CD8-positive, alpha-beta memory T cell (primary cell): ENCODE measurements at places on chromosomes 5 and 9. TPM values are rescaled to one million over a fixed set of nuclear protein-coding genes. Genes with fewer than 3 reads are reported as not detected.

DNA sequence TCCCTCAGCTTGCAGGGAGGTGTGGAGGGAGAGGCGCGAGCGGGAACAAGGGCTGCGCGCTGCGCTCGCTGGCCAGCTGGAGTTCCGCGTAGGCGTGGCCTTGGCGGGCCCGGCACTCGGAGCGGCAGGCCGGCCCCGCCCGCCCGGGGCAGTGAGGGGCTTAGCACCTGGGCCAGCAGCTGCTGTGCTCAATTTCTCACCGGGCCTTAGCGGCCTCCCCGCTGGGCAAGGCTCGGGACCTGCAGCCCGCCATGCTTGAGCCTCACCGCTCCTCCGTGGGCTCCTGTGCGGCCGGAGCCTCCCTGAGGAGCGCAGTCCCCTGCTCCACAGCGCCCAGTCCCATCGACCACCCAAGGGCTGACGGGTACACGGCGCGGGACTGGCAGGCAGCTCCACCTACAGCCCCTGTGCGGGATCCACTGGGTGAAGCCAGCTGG is 1516.4 kb downstream of the EFNA5 start:
- no peak for DNase-seq

DNA sequence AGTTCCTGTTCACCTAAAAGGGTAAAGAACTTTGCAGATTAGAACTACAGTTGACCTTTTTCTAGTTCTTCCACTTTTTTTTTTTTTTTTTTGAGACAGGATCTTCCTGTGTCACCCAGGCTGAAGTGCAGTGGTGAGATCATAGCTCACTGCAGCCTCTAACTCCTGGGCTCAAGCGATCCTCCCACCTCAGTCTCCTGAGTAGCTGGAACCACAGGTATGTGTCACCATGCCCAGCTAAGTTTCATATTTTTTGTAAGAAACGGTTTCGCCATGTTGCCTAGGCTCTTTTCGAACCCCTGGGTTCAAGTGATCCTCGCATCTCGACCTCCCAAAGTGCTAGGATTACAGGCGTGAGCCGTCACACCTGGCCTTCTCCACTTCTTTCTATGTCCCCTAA is 39.7 kb upstream of the TNFAIP8 start:
- DNase-seq, result no peak

- DNase-seq, result no peak
Measured at GRCh38 chr9:121887553-121888437, 205.3 kb downstream of the TTLL11 start.

- no peak for DNase-seq
Measured at GRCh38 chr9:84839541-84839940, 170.0 kb downstream of the NTRK2 start.

DNA sequence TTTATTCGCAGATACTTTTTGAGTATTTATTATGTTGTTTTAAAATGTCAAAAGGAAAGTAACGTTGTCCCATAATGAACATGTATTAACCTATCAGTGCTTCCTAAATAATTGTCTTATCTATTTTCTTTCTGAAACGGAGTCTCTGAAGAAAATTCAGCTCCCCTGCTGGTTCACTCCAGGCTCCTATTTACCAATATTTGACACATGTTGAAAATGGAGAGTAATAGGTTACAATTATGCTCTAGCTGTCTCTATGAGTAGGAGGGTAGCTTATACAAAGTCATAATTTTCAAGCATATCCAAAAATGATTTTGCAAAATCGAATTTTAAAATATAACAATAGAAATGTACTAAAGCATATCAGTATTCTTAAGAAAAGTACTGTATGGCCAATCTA is 844.1 kb downstream of the CDH18 start:
- no peak for DNase-seq

DNA sequence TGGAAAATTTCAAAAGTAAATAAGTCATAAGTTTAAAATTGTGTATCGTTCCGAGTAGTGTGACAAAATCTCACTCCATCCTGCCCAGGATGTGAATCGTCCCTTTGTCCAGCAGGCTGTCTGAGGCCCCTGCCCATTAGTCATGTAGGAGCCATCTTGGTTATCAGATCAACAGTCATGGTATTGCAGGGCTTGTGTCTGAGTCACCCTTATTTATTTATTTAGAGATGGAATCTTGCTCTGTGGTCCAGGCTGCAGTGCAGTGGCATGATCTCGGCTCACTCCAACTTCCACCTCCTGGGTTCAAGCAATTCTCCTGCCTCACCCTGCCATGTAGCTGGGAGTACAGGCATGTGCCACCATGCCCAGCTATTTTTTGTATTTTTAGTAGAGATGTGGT is 30.2 kb downstream of the ITGA2 start:
- DNase-seq, result no peak

- DNase-seq, result no peak
Measured at GRCh38 chr5:139745132-139745799, 50.3 kb upstream of the PSD2 start.

- no peak for DNase-seq
Measured at GRCh38 chr5:126878085-126878484, 101.1 kb downstream of the LMNB1 start.

GRCh38 chr5:56791396-56791795 is 24.0 kb upstream of the MAP3K1 start:
- no peak for DNase-seq

DNA sequence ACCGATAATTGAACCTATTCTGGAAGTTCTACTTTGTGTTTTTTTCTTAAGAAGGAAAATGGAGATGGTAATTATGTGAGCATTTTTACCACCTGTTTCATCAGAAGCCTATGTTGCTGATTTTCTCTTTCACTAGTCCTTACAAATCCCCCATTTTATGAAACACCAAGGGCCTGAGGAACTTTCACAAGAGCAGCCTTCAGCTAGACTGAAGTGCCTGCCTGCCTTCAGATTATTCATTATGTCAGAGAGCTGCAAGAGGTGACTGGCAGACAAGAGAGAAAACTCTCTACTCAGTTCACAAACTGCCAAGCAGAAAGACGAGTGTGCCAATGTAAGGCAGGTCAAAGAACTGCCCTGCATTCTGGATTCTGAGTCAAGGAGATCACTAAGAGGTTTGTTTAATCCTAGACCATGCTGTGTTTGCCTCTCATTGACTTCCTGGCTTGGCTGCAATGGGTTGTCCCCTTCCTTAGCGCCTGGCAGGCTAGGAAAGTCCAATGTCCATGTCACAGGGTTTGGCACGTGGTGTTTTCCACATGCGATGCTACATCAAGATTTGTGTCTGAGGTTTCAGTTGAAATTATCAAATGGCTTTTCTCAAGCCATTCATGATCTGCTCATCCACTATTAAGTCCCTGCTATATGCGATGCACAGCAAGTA is 143.3 kb downstream of the CDC42SE2 start:
- no peak for DNase-seq

DNA sequence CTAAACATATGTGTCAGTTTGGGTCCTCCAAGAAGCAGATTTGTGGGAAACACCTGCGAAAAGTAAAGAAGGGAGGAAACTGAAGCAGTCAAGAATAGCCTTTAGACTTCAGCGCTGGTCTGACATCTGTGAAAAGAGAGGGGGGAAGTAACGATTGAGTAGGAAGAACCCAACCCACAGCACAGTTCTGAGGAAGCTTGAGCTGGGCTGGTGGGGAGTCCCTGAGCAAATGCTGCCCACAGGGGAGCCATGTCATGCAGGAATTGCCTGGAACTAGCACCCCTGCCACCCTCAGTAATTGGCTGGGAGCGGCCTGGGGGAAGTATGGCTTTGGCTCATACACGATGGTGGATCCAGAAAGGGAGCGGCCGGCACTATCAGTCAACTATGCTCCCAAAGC is 20.6 kb downstream of the FAM240B start:
- no peak for DNase-seq

- no peak for DNase-seq
Measured at GRCh38 chr5:39157701-39158100, 61.7 kb downstream of the FYB1 start.

DNA sequence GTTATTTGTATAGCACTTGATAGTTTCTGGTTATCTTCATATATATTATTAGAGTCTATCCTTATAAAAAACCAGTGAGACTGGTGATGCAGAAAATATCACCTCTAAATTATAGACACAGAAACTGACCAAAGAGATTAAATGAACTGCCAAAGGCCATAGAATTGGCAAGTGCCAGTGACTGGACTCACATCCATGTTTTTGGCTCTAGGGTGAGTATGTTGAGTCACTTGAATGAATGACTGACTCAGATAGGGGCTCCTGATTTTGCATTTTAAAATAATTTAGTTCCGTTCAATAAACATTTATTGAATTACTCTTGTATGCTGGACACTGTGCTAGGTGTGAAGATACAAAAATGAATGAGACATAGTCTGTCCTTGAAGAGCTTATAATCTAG is 70.7 kb downstream of the NR2F1 start:
- no peak for DNase-seq

GRCh38 chr5:144566747-144567420 is 396.2 kb downstream of the KCTD16 start:
- DNase-seq, result no peak

DNA sequence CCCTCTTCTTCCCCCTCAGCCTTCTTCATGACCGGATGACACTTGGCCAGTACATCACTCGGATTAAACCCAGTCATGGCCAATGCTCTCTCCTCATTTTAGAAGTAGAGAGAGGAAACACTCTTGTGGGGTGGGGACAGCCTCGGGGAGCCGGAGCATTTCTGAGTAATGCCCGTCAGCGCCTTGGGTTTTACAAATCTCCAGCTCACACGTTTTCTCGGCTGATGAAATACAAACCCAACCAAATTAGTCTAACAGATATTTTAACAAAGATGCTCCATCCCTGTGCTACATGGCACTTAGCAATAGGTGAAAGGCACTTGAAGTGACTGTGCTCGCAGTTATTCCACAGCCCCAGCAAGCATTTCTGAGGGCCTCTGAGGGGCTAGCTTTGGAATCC is 51.7 kb downstream of the ZNF366 start:
- DNase-seq, result no peak

- peak; percentile 57 for DNase-seq
Measured at GRCh38 chr5:10283927-10284635, 23.6 kb downstream of the CMBL start.

DNA sequence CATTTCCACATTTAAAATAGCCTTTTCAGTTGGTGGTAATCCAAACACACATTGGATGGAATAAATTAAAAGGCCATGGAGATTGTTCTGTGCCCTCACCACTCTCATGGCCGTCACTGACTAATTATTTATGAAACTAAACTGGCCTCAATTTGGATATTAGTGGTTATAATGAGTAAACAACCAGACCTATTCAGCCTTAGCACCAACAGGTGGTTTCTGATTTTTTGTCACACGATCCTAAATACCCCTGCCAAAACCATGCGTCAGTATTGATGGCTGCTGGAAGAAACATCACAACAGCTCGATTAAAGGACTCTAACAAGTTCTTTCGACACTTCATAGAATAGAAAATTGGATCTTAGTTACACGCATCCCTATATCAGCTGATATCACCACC is 276.0 kb upstream of the DAP start:
- no peak for DNase-seq

- no peak for DNase-seq
Measured at GRCh38 chr9:87263291-87263690, 234.4 kb upstream of the DAPK1 start.

DNA sequence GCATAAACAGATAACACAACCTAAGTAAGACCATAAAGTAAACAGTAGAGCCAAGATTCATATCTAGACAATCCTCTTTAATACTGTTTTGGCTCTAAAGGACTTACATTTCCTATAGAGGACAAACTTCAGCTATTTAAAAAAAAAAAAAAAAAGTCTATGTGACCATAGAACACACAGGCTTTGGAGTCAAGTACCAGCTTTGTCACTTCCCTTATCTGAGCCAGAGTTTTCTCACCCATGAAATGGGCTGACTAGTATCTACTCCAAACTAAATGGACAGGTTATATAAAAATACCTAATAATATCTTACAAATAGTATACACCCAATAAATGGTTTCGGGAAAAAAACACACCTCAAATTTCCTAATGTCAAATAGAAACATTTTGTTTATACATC is 81.3 kb downstream of the STRBP start:
- DNase-seq, result no peak

- DNase-seq, result no peak
Measured at GRCh38 chr9:34070606-34071324, 22.1 kb upstream of the UBAP2 start.

- no peak for DNase-seq
Measured at GRCh38 chr9:114367772-114368569, 19.8 kb downstream of the AKNA start.

- DNase-seq, result no peak
Measured at GRCh38 chr9:135326141-135326540, 153.4 kb upstream of the PPP1R26 start.

DNA sequence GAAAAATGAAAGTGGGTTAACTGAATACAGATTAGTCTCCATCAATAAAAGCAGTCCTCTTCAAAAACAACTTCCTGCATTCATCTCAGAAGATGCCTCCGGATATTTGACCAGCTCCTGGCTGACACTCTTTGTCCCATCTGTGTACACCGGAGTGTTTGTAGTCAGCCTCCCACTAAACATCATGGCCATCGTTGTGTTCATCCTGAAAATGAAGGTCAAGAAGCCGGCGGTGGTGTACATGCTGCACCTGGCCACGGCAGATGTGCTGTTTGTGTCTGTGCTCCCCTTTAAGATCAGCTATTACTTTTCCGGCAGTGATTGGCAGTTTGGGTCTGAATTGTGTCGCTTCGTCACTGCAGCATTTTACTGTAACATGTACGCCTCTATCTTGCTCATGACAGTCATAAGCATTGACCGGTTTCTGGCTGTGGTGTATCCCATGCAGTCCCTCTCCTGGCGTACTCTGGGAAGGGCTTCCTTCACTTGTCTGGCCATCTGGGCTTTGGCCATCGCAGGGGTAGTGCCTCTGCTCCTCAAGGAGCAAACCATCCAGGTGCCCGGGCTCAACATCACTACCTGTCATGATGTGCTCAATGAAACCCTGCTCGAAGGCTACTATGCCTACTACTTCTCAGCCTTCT is 16.6 kb downstream of the F2R start:
- DNase-seq, result no peak

- no peak for DNase-seq
Measured at GRCh38 chr5:66757219-66757833, 161.1 kb downstream of the MAST4 start.

DNA sequence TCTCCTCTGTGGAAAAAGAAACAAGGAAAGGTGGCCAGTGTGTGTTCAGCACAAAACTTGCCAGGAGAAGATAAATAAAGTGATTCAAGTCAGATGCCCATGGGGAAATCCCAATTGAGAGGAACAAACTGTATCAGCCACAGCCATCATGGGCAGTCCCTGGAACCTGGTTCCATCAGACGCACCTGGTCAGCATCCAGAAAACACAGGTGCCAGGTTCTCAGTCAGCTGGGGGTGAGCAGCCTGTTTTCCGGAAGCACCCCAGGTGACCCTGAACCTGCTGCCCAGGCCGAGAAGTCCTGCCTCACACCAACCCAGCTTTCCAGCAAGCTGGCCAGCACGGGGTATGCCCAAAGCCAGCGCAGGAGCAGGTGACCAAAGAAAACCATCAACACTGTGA is 30.5 kb downstream of the PTCH1 start:
- DNase-seq, result no peak

GRCh38 chr9:92506184-92506857 is 24.0 kb upstream of the ASPN start:
- DNase-seq, result no peak

Gene ANKRD31
- total RNA-seq, result 0.64 TPM

Gene GGTA1
- total RNA-seq, result not detected

Gene FCHSD1
- total RNA-seq, result 33.7 TPM

Gene PLAC8L1
- 0.53 TPM for total RNA-seq

Gene SHISAL2B
- total RNA-seq, result not detected

Gene RLN1
- 1.1 TPM for total RNA-seq

Gene KIF4B
- 0.09 TPM for total RNA-seq

Gene AK8
- total RNA-seq, result not detected

Gene AJM1
- 3.2 TPM for total RNA-seq

Gene TTF1
- total RNA-seq, result 23.9 TPM

Gene OTP
- not detected for total RNA-seq

Gene NUDT12
- 0.86 TPM for total RNA-seq

Gene GAPT
- total RNA-seq, result 0.26 TPM

Gene SLC27A6
- total RNA-seq, result not detected

Gene FBP2
- not detected for total RNA-seq
